ENCODE measurements at places on chromosomes 6 and 20.

DNA sequence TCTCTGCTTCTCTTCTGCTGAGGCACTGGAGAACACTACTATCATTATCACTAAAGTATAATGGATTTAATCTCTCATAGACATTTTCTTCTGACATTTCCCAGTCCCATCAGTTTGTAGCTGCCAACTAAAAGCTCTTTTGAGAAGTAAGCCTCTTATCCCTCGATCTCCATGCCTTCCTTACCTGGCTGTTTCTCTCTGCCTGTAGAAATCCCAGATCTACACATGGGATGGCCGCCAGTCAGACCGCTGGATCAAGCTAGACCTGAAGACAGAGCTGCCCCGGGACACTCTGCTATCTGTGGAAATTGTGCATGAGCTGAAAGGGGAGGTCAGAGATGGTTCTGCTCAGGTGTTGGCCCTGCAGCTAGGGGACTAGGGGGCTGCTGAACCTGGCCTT, 25.4 kb downstream of the CCDC167 start:
- DNase-seq: no peak

- DNase-seq: no peak
These were observed 6.7 kb downstream of the PHACTR2 start for GRCh38 chr6:143684486-143684885.

DNA sequence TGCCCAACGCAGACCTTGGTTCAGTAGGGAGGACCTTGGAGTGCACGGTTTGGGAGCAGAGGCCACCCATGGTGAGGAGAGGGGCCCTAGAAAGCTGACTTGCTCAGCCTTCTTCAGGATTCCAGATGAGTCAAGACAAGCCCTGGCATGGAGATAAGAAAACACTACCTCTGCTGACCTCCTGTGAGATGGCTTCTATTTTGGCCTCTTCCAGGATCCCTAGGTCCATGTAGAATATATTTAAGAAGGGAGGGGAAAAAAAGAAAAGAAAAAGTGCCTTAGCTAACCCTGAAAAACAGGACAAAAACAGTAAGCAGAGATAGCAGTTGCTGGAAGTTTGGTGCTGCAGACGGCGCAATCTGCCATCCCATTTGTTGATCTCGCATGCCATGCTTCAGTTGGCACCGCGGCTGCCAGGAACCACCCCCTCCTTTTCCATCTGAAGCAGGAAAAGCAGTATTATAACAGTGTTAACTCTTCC, 100.0 kb downstream of the ARMC2 start:
- DNase-seq: no peak

- DNase-seq: no peak
These were observed 20.5 kb downstream of the FOXF2 start for GRCh38 chr6:1409774-1410465.

GRCh38 chr6:22056398-22056797, 240.4 kb downstream of the PRL start:
- DNase-seq: no peak

- DNase-seq: no peak
These were observed 15.9 kb upstream of the CPNE1 start for GRCh38 chr20:35680452-35681183.

- DNase-seq: no peak
These were observed 41.4 kb downstream of the HLA-F start for GRCh38 chr6:29764422-29765196.

DNA sequence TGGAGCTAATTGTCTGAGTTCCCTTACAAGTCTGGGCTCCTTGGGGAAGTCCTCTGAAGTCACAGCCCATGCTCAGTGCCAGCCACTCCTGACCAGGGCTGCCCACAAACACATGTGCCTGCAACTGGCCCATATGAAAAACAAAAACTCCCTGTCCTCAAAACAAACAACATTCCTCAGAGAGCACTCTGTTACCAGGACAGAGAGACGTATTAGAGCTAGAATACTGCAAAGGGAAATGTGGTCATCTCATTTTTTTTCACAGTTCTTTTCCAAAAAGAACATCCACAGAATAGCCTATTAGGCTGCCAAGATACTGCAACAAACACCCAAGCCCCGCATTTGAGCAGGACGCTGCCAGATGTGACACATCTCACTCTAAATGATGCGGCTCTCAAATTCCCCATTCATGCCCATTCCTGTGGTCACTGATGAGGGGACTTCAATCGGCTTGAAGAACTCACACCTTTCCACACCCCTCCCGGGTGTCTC, 71.1 kb downstream of the SLC22A23 start:
- DNase-seq: no peak

GRCh38 chr6:112251171-112251875, 3.0 kb downstream of the LAMA4 start:
- no peak for DNase-seq

DNA sequence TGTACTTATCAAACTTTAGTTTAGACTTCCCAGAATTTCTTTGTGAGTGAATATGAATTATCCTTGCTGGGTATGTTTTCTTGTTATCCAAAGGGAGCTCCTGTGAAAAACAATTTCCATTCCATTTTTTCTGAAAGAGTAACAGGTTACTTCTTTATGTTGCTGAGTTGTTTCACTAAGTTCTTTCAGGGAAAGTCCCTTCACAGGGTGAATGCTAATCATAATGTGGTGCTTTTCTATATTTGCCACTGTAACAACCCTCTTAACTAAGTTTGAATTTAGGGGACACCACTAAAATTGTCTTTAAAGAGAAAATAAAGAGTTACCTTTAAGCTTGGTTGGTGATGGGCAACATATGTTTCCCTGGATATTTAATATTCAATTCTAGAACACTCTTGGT, 79.4 kb downstream of the THEMIS start:
- no peak for DNase-seq

DNA sequence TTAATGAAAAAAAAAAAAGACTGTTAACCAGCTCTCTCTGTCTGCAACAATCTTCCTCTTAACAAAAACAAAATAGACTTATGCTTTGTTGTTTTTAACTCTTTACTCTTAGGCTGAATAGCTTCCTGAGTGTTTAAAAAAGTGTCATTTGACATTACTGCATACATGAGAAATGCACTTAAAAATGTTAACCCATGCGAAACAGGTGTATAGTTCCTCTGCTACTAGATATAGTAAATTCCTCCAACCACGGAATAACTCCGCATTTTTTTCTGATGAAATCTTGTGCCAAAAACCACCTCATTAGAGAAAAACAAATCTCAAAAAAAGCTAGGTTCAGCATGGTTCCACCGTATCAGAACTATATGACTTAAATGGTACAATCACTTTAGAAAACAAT, 426.0 kb downstream of the ADGRB3 start:
- no peak for DNase-seq

DNA sequence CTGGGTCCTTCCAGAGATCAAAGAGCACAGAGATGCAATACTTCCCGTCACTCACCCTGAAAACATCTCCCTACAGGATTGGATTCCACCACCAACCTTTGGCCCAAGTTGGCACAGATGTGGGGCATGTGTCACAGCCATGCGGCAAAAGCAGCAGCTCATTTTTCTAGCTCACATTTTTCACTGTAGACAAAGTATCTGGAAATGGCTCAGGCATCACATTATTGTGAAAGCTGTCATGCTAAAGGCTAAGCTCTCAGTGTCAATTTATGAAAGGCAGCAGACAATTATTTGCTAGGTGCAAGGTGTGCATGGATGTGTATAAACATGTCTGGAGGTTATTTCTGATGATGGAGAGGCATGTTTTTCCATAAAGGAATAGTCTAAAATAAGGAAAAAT, 248.8 kb upstream of the PRND start:
- DNase-seq: no peak

GRCh38 chr6:52336919-52337561, 24.9 kb upstream of the PAQR8 start:
- no peak for DNase-seq
